Glutamatergic neuron (in vitro differentiated cells): ENCODE measurements at places on chromosomes 6 and 20.

DNA sequence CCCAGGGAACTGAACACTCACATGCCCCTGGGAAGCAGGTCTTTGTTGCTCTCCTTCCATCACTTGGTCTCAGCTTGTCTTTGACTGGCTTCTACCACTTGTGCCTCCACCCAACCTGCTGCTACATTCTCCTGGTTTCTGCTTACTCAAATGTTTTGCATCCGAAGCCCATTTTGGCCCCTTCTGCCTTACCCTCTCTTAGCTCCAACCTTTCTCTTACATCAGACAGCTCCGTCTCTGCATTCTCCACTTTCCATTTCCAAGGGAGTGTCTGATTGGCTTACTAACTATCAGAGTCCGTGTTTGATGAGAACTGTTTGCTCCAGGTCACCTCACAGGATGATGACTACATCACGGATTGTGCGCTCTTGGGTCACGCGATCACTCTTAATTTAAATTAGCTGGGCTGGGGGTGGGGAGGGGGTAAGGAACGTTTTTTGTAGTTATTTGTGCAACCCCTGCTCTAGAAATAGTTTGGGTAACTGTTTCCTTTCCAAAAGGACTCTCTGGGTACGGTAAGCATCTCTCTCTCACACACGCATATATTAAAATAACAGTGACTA, 844 bp upstream of the ABRACL start:
- DNase-seq, result peak; percentile 21

GRCh38 chr20:12067686-12068085, 150.0 kb downstream of the BTBD3 start:
- no peak for DNase-seq

- no peak for DNase-seq
These were observed 2.4 kb downstream of the KLC4 start for GRCh38 chr6:43061861-43062260.

DNA sequence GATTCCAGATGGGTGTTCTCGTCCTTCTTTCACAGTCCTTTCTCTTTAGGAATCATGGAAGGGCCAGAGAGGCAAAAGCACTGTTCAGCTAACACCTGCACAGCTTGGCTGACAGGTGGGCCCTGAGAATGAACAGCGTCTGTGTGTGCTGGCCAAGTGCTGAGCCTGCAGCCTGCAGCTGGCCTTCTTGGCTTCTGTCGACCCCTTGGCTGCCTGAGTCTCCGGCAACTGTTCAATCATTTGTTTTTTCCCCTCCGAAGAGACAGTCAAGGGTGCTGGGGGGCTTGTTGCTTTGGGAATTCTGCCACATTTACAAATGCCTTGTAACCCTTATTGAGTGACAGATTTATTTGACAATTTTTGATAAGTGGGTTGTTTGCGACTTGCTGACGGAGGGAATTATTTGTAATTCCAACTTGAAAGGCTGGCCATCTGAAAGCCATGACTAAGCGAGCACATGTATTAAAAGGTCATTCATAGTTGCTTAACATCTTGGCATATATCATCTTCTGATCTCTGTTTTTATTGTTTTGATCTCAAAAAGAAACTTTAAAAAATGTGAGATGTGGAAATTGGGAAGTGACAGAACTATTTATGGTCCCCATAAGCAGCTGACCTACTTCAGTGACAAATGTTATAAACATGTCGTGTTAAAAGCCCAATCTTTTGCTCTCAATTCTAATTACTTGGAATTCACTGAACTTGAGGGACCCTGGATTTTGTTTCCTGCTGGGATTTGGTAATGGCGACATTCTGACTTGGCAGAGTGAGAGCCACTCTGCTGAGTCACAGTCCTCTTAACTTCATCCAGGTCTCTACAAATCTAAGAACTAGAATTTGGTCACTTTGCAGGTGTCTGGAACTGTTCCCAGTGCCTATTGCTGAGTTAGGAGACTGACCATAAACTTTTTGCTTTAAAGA, 41.9 kb upstream of the FERMT1 start:
- no peak for DNase-seq

GRCh38 chr6:2938632-2939083, 32.7 kb downstream of the SERPINB6 start:
- DNase-seq, result no peak
